Epithelial cell of proximal tubule (primary cell): ENCODE measurements at places on chromosomes 11 and 22. TPM values are rescaled to one million over a fixed set of nuclear protein-coding genes. Genes with fewer than 3 reads are reported as not detected.

SAA4 gene
- total RNA-seq = 0.22 and 2.8 TPM in 2 replicates

LYVE1 gene
- total RNA-seq = 0.35 TPM in 1 of 2 replicates, not detected in the other

YPEL4 gene
- total RNA-seq = 0.86 TPM in 1 of 2 replicates, not detected in the other

PNPLA5 gene
- not detected in 2 replicates for total RNA-seq

SERHL2 gene
- 0.23 and 5.0 TPM in 2 replicates for total RNA-seq

DNA sequence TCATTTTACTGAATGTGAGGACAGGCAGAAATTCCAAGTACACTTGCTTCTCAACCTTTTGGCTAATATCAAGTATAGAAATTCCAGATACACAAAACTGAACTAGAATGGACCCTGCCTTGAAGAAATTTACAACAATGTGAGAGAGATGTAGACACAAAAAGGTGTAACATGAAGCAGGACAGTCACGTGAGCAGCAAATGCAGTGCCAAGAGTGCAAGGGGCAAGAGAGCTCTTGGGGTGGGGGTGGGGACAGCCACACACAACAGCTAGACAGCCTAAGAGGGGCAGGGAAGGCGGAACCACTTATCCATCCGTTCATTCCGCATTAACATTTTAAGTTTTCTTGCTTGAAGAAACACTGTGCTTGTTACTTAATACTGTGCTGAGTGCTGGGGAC, 28.9 kb downstream of the PLEKHA7 start:
- no peak for DNase-seq

DNA sequence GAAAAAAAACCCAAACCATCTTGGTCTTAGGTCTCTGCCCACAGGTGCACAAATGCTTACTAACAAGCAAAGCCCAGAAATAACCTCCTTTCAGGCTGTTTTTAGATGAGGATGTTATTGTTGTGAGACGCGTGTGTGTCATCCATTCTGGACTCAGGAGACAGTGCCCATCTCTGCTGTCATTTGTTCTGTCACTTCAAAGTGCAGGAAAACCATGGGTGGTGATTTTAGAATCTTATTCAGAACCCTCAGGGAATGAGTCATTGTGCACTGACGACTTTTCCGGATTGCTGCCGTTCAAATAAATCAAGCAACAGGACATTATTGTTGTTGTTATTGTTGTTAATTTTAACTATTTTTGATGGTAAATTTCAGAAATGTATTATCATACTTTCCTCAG, 110.3 kb downstream of the LRRC32 start:
- DNase-seq = no peak

- DNase-seq = no peak
These were observed 3.1 kb downstream of the CYB5R3 start for GRCh38 chr22:42645938-42646568.

DNA sequence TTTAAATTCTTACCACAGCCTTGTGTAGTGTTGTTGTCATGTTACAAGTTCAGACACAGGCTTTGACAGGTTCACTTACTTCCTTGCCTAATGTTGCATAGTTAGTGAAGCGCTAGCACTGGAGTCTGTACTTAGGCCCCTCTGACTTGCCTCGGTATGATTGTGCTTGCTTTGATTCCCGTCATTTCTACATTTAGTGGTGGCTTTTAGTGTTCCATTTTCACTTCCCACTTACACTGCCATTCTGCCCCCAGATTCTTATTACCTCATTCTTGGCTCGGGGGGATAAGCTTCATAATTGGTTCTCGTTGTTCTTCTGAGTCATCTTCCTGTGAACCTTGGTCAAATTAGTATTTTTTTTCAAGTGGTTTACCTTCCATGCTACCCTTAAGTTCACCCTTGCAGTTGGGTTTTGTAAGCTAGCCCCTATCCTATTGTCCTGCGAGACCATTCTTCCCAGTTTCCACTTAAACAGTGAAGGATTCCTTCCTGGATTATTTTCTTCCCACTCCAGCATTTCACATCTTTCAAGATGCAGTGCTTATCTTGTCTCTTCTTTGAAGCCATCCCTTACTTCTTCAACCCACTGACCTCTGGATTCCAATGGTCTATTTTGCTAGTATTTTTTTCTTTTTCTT, 68.7 kb downstream of the DDX10 start:
- peak; percentile 58 for DNase-seq

- DNase-seq = no peak
These were observed 99.4 kb upstream of the PITPNB start for GRCh38 chr22:28018461-28018927.

GRCh38 chr11:115263799-115264656, 240.2 kb downstream of the CADM1 start:
- DNase-seq = no peak

- no peak for DNase-seq
These were observed 28.7 kb downstream of the SBF1 start for GRCh38 chr22:50445880-50446707.

GRCh38 chr11:111743700-111744099, 22.5 kb downstream of the PPP2R1B start:
- no peak for DNase-seq

DNA sequence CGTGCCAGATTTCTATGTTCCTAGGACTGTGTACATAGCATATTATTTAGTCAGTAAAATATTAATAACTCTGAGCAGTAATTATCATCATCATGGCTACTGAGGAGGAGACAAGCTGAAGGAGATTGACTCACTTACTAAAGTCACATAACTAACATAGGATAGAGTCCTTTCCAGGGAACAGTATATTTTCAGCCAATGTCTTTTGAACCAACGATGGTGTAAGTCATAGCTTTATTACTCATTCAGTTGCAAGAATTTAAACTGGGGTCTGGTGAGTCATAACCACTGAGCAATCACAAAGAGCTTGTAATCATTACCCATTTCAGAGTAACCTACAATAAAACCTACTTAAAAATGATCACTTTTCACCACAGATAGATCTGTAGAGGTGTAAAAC, 1564.8 kb upstream of the TENM4 start:
- peak; percentile 93 for DNase-seq

GRCh38 chr11:35190804-35191348, 51.9 kb downstream of the CD44 start:
- no peak for DNase-seq
